HS-5 (cell line): ENCODE measurements at places on chromosomes 4 and X.

DNA sequence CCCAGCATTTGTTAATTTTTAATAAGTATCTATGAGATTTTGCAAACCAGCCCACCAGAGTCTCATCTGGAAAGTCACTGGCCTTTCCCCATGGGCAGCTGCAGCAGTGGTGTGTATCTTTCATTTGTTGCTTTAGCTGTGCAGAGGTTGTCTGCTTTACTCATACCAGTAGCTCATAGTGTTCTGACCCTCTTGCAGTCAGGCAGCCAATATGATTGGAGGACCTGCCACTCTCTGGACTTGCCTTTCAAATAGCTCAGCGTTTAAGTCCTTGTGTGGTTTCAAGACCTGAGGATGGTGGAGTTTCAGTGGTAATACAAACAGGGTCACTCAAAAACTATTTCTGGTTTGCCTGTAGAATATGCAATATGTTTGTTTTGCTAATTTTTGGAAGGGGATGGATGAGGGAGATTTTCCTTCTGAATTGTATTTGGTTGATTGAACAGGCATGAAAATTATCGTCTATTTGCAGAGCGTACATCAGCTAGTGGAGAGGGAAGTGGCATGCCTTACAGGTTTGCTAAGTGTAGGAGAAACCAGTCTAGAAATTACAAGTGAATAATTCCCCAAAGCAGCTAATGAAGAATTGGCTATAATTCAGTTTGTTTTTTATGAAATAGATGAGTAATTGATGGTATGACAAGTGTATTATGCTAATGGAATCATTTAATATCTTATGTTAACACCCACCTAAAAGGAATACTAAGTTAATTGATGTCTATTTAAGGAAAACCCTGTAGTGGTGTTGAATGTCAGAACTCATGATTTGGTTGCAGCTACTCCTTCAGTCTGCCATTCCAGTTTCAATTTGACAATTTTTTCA, 8.9 kb downstream of the POLA1 start:
- DNase-seq: no peak

GRCh38 chr4:153464068-153464467, 2.1 kb upstream of the TMEM131L start:
- no peak for DNase-seq

DNA sequence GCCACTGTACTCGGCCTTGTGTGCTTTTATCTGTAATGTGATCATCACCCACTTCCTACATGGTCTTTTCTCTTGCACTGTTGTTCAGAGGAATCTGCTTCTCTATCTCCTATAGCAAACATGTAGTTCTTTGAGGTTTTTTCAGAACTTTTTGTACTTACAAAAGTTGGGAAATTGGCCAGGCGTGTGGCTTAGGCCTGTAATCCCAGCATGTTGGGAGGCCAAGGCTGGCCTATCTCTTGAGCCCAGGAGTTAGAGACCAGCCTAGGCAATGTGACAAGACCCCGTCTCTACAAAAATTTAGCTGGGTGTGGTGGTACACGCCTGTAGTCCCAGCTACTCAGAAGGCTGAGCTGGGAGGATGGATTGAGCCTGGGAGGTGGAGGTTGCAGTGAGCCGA, 30.4 kb downstream of the TAF1 start:
- no peak for DNase-seq

GRCh38 chr4:54574500-54574899, 83.3 kb upstream of the KIT start:
- no peak for DNase-seq
